GM04504 (cell line): ENCODE measurements at places on chromosomes 7 and 10.

DNA sequence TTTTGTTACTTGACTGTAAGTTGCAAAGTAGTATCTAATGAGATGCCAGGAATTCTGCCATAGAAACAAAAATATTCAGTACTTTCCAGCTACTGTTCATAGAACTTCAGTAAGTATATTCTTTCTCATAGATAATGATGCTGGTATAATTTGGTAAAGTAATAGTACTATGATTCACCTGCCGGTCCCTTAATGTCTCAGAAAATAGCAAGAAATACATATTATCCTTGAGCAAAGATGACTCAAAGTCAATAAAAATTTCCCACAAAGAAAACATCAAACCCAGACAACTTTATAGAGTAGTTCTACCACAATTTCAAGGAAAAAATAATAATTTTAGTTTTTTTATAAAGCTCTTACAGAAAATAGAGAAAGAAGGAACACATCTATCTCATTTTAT, 105.4 kb downstream of the EPDR1 start:
- DNase-seq, result no peak

DNA sequence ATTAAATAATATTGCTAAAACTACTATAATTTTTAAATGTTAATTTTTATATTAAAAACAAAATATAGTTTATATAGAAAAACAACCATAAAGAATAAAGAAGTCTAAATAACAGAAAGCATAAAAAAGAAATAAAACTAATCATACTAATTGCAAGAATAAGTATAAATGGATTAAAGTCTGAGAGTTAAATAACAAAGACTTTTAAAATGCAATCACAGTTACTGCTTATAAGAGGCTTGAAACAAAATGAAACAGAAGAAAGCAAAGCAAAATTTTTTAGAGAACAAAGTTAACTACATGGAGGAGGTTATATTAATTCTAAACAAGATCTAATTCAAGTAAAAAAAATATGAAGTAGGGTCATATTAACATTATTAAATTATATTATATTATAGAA, 41.1 kb downstream of the PRR15 start:
- DNase-seq, result no peak

DNA sequence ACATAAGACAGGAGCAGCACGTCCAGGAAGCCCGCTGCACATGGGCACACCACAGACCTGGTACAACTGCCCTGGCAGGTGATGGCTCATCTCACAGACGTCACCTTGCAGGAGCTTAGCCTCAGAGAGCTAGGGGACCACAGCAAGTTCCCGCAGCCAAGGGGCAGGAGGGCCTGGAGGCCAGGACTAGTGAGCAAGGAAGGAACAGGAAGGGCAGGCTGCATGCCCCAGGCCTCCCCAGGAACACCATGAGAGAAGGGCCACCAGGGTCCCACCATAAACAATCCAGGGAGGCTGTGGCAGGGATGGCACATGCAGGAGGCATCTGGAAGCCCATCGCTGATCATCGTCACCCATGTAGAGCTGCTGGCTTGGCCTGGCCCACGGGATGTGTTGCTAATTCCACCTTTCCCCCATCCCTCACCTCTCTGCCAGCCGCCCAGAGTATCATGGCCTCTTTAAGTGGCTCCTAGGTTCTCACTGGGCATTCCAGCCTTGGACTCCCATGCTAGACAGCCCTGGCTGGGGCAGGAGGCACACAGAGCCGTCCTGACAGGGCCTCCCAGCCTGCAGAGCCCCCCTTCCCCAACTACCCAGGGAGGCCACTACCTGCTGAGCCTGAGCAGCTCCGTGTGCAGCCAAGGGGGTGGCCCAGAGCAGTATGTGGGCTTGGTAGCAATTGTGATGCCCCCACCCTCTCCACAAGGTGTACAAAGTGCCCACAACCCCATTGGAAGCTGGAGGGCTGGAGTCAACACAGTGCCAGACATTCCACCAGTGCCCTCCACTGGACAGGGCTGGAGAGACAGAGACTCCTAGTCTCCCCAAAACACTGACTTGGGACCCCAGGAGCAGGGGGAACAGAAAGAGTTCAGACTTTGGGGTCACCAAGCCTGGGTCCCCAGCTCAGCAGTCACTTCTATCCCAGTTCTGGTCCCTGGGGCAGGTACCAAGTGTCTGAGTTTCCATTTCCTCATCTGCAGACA, 35.5 kb downstream of the GRID1 start:
- DNase-seq, result no peak

DNA sequence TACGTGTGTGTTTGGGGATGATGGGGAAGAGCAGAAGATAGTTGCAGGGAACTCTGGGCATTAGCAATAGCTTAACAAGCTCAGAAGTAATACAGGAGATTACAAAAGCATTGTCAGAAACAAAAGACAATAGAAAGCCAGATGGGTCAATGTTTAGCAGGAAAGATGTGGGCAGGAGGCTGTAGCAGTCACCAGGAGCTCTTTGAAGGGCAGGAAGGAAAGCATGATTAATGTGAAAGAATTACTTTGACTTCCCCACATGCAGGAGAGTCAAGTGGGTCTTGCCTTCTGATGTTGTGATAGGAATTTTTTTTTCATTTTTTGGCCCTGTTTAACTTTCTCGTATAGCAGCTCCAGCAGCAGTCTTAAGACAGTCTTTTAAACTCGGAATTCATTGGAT, 6.0 kb upstream of the SMNDC1 start:
- DNase-seq, result no peak

- DNase-seq, result no peak
These were observed 10.4 kb upstream of the SMC3 start for GRCh38 chr10:110556969-110557601.

GRCh38 chr10:112911206-112911605, 38.8 kb upstream of the TCF7L2 start:
- no peak for DNase-seq

- DNase-seq, result no peak
These were observed 7.6 kb downstream of the FOXK1 start for GRCh38 chr7:4689668-4690067.

GRCh38 chr7:110856704-110857103, 234.2 kb upstream of the LRRN3 start:
- no peak for DNase-seq

DNA sequence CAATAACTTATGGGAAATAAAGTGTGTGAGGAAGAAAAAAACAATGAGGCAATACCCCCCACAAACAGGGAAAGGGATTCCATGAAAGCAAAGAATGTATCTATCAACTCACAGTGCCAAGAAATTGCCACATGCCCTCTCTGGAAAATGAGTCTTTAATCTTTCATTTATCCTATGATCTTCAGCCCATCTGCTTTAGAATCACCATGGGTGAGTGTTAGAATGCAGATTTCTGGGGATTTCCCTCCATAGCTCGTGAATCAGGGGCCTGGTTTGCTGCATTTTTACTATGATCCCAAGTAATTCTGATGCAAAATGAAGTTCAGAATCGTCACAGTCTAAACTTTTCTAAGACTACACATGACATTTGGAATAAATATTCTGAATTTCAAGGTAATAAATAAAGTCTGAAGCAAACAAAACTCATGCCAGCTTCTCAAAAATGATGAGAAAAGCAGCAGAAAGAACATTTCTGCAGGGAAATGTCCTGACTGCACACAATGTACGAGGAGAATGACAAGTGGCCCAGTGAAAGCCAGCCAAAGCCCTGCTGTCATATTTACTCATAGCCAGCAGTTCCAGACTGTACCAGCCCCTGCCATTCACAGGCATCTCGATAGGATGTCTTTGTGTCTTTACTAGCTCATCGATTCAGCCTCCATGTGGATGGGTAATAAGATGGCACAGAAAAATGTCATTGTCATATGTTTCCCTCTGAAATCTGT, 167.1 kb downstream of the ELMO1 start:
- DNase-seq, result no peak

- no peak for DNase-seq
These were observed 13.5 kb upstream of the BAG3 start for GRCh38 chr10:119637631-119638030.

GRCh38 chr10:53463539-53463938, 691.0 kb upstream of the MBL2 start:
- DNase-seq, result no peak

DNA sequence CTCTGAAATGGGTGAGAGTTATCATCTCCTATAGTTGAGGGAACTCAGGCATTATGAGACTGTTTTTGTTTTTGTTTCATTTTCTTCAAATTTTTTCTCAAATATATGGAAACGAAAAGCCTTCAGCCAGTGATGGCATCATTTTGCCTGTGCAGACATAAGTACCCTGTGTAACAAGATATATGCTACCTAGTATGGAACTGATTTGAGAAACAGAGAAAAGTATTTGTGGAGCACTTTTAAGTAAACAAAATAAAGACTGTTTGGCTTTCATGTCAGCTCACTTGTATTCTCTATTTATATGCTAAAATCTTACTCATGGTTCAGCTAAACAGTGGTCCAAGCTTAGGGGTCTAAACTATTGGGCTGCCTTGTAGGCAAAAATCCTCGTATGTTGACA, 150.6 kb downstream of the WNT2 start:
- DNase-seq, result no peak

DNA sequence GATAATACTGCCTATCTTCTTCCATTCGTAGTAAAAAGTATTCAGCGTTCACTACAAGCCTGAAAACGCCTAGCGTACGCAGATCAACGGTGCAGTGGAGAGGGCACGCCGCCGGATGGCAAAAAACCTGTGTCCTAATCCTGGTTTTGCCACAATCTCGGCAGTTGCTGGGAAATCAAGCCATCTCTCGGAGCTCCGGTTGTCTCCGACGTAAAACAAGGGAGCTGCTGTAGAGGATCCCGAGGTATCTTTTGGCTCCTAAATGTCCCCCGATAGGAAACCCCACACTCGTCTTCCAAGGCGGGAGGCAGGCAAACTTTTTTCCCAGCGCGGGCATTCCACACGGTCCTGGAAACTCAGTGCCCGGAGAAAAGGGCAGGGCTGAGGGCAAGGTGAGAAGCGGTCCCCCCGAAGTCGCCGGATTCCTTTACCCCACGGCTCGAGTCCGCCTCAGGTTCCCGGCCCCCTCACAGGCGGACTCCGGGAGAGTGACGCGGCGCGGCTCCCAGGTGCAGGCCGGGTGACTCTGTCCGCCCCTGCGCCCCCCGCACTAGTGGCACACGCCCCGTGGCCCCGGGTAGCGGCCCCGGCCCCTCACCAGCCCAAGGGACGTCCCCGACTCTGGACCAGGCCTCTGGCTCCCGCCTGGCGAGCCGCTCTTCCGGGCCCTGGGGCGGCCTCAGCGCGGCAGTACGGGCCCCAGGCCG, 649 bp downstream of the IDE start:
- DNase-seq, result no peak

DNA sequence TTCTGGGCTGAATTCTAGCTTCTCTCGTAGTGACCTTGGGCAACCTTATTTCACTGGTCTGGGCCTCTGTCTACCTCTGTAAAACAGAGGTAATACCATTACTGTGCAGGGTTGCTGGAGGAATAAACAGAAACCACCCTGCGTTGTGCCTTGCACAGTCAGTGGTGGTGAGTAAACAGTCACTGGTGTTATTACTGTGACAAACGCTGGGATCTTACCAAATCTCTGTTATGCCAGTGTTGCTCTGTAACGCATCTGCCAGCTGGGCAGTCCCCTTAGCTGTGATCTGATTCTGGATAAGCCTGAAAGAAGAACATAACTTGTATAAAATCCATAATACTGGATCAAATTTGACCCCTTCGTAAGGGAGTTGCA, 49.4 kb downstream of the NOD1 start:
- no peak for DNase-seq

GRCh38 chr10:35379226-35380137, 43.2 kb downstream of the CCNY start:
- no peak for DNase-seq

GRCh38 chr7:135076882-135077281, 71.0 kb upstream of the TMEM140 start:
- DNase-seq, result no peak

- no peak for DNase-seq
These were observed 327.2 kb upstream of the BMPER start for GRCh38 chr7:33578166-33578565.

DNA sequence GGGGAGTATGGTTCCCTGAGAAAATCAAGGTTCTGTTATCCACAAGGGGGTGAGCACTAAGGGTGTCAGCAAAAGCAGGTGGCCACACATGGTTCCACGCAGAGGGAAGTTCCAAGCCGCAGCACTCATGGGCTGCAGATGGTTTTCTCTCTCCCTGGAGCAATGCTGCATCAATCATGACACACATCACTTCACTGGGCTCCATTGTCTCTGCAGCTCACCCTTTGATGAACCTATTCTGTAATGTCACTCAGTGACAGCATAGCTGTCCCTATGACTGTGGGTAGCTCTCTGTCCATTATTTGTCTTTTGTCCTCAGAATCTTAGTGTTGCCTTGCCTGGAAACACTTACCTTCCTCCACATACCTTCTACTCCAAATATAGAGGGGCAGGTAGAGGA, 34.8 kb downstream of the LRRC18 start:
- no peak for DNase-seq

- no peak for DNase-seq
These were observed 17.5 kb downstream of the CFAP69 start for GRCh38 chr7:90262438-90262837.

DNA sequence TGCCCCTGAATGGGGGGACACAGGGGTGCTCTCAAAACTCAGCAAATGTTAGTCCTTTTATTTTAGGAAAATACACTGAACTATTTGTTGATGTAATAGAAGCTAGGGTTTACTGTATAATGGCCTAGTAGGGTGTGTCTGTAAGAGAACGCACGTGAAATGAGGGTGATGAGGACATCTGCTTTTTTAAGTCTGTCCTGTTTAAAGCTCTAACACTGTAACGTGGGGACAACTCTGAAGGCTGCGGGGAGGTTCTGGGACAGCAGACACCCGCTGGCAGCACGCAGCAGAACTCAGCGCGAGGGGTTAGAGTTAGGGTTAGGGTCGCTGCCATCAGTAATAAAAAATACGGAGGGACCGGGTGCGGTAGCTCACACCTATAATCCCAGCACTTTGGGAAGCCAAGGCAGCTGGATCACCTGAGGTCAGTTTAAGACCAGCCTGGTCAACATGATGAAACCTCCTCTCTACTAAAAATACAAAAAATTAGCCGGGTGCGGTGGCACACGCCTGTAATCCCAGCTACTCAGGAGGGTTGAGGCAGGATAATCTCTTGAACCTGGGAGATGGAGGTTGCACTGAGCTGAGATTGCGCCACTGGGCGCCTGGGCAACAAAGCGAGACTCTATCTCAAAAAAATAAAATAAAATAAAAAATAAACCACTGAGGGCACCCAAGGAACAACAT, 98.0 kb downstream of the CTBP2 start:
- DNase-seq, result no peak
